ENCODE measurements at places on chromosomes 2 and 18. TPM values are rescaled to one million over a fixed set of nuclear protein-coding genes. Genes with fewer than 3 reads are reported as not detected.

- H3K27ac ChIP-seq = no peak overlapping the region
- no peaks in the 10 kb centered on the region for H3K36me3 ChIP-seq
- no peaks in the 10 kb centered on the region for H3K4me1 ChIP-seq
Observed at GRCh38 chr2:238638100-238638981, 209.5 kb upstream of the TWIST2 start.

DNA sequence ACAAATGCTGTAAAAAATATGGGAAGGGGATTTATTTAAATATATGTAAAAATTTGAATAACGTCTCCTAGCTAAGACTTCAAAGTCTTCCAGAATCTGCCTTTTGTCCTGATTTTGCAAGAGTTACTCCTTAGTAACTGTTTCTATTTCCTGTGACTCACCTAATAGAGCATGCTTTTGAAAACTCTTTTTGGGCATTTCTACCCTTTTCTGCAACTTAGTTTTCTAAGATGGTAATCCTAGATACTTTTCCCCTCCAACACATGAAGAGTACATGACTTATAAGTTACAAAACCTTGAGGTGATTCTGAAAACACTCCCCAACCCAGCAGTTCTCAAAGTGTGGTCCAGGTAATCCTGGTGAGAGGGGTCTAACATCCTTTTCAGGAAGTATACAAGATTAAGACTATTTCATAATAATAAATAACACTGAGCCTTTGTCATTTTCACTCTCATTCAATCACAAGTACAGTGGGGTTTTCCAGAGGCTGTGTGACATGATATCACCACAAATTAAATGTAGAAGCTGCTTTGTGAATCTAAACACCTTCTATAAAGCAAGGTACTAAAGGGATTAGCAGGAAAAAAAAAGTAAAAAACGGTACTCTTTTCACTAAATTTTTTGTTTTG lies 31.9 kb downstream of the PPP4R3B start:
- peaks cover 17% of the 10 kb centered on the region for H3K4me1 ChIP-seq
- no peak for DNase-seq
- no peak overlapping the region for H3K4me3 ChIP-seq

The ERICH2 gene
- not detected for total RNA-seq

DNA sequence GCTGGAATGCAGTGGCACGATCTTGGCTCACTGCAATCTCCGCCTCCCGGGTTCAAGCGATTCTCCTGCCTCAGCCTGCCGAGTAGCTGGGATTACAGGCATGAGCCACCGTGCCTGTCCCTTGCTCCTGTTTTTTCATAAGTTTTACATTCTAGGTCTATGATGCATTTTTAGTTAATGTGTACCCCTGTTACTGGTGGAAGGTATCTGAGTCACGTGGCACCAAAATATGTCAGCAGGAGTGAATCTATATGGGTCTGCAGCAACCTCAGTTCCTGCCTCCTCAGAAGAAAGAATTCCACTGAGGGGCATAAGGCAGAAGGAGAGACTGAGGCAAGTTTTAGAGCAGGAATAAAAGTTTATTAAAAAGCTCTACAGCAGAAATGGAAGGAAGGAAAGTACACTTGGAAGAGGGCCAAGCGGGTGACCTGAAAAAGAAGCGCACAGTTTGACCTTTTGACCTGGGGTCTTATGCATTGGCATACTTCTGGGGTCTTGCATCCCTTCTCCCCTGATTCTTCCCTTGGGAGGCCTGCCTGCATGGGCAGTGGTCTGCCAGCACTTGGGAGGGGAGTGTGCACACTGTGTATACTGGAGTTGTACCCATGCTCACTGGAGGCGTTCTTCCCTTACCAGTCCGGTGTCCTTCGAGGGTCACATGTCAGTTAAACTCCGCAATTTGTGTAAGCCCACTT lies 1.1 kb upstream of the MFSD2B start:
- H3K27me3 ChIP-seq = peaks cover 38% of the 10 kb centered on the region
- H3K27ac ChIP-seq = no peak overlapping the region
- no peak for DNase-seq
- H3K4me1 ChIP-seq = peaks cover 9% of the 10 kb centered on the region
- no peaks in the 10 kb centered on the region for H3K36me3 ChIP-seq
- no peak overlapping the region for H3K4me3 ChIP-seq

DNA sequence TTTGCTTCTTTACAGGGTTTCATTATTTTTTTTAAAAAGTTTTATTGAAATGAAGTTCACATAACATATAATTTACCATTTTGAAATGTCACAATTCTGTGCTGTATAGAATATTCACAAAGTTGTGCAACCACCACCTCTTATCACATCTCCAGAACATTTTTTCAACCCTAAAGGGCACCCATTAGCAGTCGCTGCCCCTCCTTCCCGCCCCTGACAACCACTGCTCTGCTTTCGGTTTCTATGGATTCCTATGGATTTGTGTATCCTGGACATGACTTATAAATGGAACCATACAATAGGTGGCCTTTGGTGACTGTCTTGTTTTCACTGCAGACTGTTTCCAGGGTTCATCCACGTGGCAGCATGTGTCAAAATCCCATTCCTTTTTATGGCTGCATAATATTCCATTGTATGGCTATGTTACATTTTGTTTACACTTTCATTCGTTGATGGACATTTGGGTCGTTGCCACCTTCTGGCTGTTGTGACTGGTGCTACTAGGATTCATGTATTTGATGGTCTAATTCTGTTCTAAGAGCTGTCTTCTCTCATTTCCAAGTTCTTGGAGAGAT lies 52.6 kb downstream of the SH3BP4 start:
- H3K36me3 ChIP-seq = no peaks in the 10 kb centered on the region
- H3K27me3 ChIP-seq = no peaks in the 10 kb centered on the region
- H3K4me3 ChIP-seq = no peak overlapping the region
- no peak overlapping the region for H3K27ac ChIP-seq
- DNase-seq = no peak

GRCh38 chr2:101962309-101962708 lies 29.5 kb upstream of the IL1R2 start:
- no peak for DNase-seq
- no peaks in the 10 kb centered on the region for H3K4me1 ChIP-seq
- H3K4me3 ChIP-seq = no peak overlapping the region
- no peak overlapping the region for H3K27ac ChIP-seq
- H3K27me3 ChIP-seq = peaks cover 9% of the 10 kb centered on the region
- peaks cover 3% of the 10 kb centered on the region for H3K36me3 ChIP-seq

GRCh38 chr2:11683966-11684365 lies 14.0 kb upstream of the NTSR2 start:
- no peaks in the 10 kb centered on the region for H3K36me3 ChIP-seq
- H3K4me3 ChIP-seq = no peak overlapping the region
- no peak overlapping the region for H3K27ac ChIP-seq
- peaks cover 29% of the 10 kb centered on the region for H3K27me3 ChIP-seq

The HS1BP3 gene
- 12.9 TPM for total RNA-seq

DNA sequence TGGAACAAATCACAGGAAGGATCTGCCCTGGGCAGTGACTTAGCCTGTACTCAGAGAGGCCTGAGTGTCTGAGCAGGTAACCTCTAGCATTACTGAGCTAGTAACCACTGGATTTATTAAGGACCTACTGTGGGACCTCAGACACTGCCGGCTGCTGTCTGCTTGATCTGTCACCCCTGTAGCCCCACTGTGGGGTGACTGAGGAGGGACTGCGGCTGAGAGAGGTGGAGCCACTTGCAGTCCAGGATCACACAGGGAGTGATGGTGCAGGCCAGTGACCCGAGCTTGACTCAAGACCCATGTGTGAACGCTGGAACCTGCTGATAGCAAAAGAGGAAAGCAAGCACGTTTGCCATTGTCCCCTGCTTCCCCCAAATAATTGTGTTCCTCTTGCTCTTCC lies 15.6 kb downstream of the CHMP1B start:
- H3K27me3 ChIP-seq = peaks cover 22% of the 10 kb centered on the region
- DNase-seq = no peak
- peaks cover 2% of the 10 kb centered on the region for H3K4me1 ChIP-seq
- no peak overlapping the region for H3K4me3 ChIP-seq
- no peak overlapping the region for H3K27ac ChIP-seq
- no peaks in the 10 kb centered on the region for H3K36me3 ChIP-seq

The NT5C1B gene
- total RNA-seq = not detected

Data from activated CD8-positive, alpha-beta memory T cell treated with anti-CD3 and anti-CD28 coated beads, Interleukin-2, amount 10 ng/mL, durations not matched to agents 7 days and 5 days (primary cell).